ENCODE measurements at places on chromosomes 3 and 15. TPM values are rescaled to one million over a fixed set of nuclear protein-coding genes. Genes with fewer than 3 reads are reported as not detected.

DNA sequence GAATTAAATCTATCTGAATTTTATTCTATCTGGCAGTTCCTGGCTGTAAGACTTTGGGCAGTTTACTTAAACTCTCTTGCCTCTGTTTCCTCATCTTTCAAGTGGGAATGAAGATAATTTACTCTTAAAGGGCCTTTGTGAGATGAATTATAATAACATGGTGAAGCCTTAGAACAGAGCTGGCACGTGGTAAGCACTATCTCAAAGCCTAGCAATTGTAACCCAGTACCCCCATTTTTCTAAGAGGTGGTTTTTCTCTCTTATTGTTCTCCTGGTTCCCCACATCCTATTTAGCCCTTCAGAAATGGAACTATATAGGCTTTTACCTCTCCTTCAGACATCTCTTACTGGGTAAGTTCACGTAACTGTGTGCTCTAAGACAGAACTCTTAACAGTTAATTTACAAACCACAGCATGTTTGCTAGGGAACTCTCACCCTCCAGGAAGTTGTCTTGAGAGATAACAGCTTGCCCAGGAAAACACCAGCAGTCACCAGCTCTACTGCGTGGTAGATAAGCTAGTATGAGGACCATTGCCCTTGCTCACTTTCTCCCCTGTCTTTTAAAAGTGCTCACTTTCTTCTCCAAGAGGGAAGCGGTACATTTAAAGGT lies 12.3 kb upstream of the CRBN start:
- DNase-seq = no peak

The HESX1 gene
- total RNA-seq = not detected

The SERF2 gene
- 551 TPM for total RNA-seq

The TEX55 gene
- total RNA-seq = not detected

The SI gene
- total RNA-seq = not detected

- no peak for DNase-seq
Measured at GRCh38 chr15:43125100-43125661, 8.2 kb upstream of the TMEM62 start.

DNA sequence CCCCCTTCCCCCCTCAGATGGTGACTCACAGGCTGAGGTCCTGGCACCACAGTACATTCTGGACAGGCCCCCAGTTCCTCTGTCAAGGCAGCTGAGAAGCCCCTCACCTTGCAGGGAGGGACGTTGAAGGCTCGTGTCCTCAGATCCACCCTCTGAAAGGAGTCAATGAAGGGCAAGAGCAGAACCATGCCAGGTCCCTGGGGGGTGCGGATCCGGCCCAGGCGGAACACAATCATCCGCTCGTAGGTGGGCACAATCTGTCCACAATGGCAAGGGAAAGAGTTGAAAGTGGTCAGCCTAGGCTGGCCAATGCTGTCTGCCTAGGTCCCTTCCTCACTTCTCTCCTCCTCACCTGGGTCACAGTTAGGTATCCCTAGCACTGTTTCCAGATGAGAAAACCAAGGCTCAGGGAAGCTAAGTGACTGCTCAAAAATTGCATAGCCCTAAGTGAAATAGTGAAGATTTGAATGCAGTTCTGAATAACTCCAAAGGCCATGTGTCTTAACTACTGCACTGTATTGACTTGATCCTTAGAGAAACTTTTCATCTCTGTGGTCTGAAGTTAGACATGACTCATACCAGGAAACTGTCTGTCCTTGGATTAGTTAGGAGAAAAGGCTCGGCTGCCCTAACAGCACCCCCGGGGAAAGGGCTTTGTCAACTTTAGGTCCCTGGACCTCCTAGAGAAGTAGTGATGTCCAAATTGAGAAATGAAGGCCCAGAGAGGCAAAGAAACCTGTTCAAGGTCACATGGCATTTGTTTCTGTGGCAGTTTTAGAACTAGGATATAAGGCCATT lies 2.9 kb downstream of the STOML1 start:
- no peak for DNase-seq

The KLF15 gene
- 0.36 TPM for total RNA-seq

GRCh38 chr3:9780910-9781309 lies 11.2 kb upstream of the CAMK1 start:
- DNase-seq = no peak

The SERINC4 gene
- total RNA-seq = not detected

DNA sequence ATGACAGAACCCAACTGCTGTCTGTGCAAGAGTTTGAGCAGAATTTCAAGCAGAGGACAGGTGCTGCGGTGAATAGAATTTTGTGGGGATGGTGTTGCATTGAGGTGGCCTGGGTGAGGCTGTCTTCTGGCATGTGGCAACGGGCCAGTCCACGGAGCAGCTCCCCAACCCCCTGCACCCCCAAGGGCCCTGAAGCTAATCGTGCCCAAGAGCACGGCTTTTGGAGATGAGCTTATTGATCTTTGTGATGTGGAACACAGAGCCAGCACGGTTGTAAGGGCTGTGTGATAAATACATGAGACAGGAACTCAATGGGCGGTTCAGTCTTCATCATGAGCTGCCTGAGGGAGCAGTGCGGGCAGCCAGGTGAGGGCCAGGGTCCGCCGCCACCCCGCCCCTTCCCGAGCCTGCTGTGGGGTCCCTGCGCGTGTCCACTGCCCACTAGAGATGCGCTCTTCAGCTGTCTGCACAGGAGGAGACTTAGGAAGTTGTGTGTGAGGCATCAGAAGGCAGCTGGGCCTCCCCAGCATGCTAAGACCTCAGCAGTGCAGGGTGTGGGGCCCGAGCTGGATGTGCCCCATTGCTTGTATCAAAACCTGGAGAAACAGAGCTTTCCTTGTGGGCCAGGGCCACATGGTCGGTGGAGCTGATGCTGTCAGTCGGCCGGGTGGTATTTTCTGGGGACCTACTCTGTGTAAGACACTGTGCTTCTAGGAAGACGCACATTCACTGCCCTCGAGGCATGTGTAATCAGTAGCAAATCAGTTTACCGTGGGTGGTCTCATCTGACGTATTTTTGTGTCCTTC lies 90.5 kb downstream of the CHRNA7 start:
- DNase-seq = no peak

DNA sequence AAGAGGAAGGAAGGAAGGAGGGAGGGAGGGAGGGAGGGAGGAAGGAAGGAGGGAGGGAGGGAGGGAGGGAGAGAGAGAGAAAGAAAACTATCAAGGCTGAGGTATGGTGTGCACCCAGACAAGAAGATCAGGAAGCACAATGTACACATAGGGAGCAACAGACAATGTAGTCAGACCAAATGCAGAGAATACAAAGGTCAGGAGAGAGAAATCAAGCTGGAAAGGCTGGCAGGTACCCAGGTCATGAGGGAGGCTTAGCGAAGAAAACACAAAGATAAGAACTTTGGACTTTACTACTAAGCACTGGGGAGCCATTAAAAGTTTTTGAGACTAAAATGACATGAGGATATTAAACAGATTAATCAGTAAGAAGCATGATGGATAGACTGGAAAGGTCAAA lies 176.0 kb upstream of the TMCO5A start:
- DNase-seq = no peak

DNA sequence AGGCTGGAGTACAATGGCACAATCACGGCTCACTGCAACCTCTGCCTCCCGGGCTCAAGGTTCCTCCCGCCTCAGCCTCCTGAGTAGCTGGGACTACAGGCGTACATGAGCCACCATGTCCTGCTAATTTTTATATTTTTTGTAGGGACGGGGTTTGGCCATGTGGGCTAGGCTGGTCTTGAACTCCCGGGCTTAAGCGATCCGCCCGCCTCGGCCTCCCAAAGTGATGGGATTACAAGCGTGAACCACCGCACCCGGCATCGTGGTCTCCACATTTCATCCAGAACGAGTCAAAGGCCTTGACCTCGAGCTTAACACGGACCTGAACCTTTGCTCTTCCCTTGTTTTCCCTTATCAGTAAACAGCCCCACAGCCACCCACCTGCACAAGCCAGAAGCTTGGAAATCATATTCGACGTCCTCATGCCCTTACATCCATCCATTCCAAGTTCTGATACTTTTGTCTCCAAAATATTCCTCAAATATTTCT lies 1.4 kb upstream of the PTPN23 start:
- DNase-seq = no peak

The TRIM59 gene
- 20.3 TPM for total RNA-seq

- DNase-seq = no peak
Measured at GRCh38 chr3:113265231-113265630, 53.9 kb downstream of the BOC start.

DNA sequence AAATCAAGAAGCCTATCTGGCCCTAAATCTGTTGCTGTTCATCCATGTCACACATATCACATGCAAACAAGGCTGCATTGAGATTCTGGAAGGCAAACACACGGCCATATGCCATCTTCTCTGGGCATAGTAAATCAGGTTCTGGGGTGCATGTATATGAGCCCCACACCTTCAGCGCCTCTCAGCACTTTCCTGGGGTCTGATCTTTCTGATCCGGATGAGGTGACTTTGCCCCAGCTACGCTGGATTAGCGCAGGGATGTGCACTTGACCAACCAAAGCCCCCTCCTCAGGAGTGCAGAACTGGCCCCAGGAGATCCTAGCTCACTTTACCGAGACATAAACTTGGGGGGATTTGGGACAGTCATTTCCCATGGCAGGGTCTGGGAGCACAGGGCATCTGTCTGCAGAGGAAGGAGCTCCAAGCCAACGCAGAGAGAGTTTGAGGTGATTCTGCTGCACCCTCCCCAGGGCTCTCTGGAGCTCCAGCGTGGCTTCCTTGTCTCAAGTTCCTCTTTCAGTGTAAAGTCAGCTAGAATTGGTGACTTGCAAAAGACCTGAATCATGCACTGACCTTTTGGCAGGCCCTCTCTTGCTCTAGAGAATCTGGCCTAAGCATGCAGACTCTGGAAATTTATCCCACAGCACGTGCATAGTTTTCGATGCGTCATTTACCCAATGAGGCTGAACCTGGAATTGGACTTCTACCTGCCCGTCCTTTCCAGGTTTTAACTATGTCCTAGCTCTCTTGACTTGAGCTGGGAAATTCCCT lies 63.5 kb upstream of the KLF13 start:
- DNase-seq = peak; percentile 13

The CCR4 gene
- total RNA-seq = 0.52 TPM

DNA sequence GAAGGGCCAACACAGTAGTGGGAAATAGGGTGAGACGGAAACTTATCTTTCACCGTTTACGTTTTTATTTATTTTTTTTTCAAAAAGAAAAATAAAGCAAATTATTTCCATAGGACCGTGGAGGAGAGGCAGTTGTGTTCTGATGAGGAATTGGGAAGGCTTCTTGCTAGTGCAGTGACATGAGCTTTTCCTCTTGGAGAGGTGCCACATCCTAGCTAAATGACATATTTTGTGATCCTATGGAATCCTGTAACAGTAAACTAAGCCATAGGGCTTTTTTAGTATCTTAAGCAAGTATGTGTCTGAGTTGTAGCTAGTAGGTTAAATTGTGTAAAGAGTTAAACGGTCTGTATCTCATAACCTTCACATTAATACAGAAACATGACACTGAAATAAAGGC lies 609.9 kb downstream of the RBMS3 start:
- DNase-seq = no peak

DNA sequence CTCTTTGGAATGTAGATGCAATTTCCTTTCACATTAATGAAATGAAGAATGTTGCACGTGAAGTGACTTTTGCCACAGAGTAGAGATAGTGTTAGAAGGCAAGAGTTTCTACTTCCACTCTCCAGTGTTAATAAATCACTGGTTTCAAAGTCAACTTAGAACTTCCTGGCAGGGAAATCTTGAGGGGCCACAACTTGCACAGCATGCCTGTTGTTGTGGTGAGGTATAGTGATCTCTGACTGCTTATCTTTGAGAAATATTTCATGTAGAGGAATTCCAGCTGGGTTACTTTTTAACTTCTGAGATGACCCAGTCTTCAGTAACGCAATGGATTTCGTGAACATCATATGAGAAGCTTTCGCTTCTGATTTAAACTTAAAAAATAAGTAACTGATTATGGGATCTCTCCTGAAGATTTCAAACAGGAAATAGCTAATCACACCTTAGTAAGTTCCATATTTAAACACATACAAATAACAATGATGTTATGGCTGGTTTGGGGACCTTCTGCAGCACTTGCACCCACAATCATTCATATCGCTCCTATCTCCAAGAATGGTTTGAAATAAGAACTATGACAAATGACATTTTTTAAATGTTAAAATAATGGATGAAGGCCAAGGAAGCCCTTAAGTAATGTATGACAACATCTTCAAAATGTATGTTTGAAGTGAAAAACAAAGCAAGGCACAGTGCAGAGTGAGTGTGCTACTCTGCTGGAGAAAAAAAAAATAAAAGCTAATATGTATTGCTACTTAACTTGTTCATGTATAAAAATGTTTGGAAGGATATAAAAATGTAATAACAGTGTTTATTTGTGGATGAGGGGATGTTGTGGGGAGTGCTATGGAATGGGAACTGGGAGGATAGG lies 726.5 kb upstream of the NECTIN3 start:
- no peak for DNase-seq

Data from natural killer cell (primary cell).